Stimulated activated CD4-positive, alpha-beta T cell treated with anti-CD3 and anti-CD28 coated beads, Interleukin-1b, Interleukin-23, amount 100 ng/mL, for 4 hours (primary cell): ENCODE measurements at places on chromosomes 5 and 9.

DNA sequence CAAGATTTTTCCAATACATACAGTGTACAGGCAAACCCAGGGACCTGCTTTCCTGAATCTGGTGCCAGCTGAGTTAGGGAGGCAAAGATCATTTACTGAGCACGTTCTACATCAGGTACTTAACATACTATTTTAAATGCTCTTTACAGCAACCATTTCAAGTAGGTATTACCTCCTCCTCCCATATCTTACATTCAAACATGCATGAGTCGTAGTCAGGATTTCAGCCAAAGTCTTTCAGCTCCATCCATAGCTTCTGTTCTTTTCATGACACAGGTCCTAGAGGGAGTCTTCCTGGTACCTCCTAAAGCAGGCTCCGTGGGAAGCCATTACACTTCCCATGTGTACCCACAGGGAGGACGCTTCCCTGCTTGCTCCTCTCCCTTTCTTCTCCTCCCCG, 11.7 kb downstream of the KCNV2 start:
- DNase-seq = no peak

DNA sequence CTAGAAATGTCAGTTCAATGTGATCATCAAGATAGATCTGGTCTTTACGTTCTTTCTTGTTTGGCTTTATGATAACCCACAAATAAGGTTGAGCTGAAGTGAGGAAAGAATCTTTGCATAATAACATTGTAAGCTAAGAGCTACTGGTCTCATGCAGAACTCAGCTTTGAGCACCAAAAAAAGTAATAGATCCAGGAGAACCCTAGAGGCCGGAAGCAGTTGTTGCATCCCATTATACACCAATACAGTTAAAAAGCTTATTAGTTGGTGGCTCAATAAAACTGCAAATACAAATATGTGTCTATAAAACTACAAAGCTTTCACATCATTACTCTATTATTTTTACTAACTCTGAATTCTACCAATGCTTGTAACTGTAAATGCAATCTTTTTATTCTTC, 85.5 kb upstream of the NUDT12 start:
- DNase-seq = no peak

- DNase-seq = no peak
Observed at GRCh38 chr5:167845952-167846351, 445.5 kb upstream of the WWC1 start.

- no peak for DNase-seq
Observed at GRCh38 chr9:94920420-94921091, 194.1 kb downstream of the AOPEP start.

- DNase-seq = no peak
Observed at GRCh38 chr5:142849880-142850279, 79.7 kb downstream of the ARHGAP26 start.
